ENCODE measurements at places on chromosomes 11 and 22. TPM values are rescaled to one million over a fixed set of nuclear protein-coding genes. Genes with fewer than 3 reads are reported as not detected.

The PIH1D2 gene
- 2.0 TPM for total RNA-seq

The DTX4 gene
- 43.7 TPM for total RNA-seq

The RFPL3 gene
- not detected for total RNA-seq

The ALKBH3 gene
- 33.5 TPM for total RNA-seq

The C22orf31 gene
- total RNA-seq = not detected

The FOLR1 gene
- total RNA-seq = not detected

The EFEMP2 gene
- 13.3 TPM for total RNA-seq

The ZPR1 gene
- total RNA-seq = 39.6 TPM

The RAB36 gene
- total RNA-seq = 5.9 TPM

The SYCE3 gene
- total RNA-seq = not detected

The MRGPRE gene
- not detected for total RNA-seq

The PKDREJ gene
- under 0.01 TPM for total RNA-seq

The OR56A1 gene
- total RNA-seq = under 0.01 TPM

The OR56B1 gene
- not detected for total RNA-seq

The C11orf86 gene
- not detected for total RNA-seq

The ALDH3B1 gene
- total RNA-seq = 0.94 TPM

The OLFML1 gene
- 1.1 TPM for total RNA-seq

The ACCS gene
- 7.6 TPM for total RNA-seq

The OR8G1 gene
- total RNA-seq = not detected

The VPREB1 gene
- total RNA-seq = not detected

The TIGD3 gene
- total RNA-seq = 4.5 TPM

The ISX gene
- not detected for total RNA-seq

The SPI1 gene
- total RNA-seq = 0.78 TPM

The CYP2D6 gene
- 1.7 TPM for total RNA-seq

The C11orf65 gene
- 0.62 TPM for total RNA-seq

The RIBC2 gene
- not detected for total RNA-seq

The WNT7B gene
- total RNA-seq = 6.6 TPM

The XPNPEP3 gene
- 6.4 TPM for total RNA-seq

The PAAF1 gene
- total RNA-seq = 12.6 TPM

The MIOX gene
- total RNA-seq = not detected

The MPZL2 gene
- 1.4 TPM for total RNA-seq

The TCN1 gene
- 1.2 TPM for total RNA-seq

The TBX1 gene
- total RNA-seq = 0.62 TPM

The OR5P2 gene
- not detected for total RNA-seq

The RAG2 gene
- not detected for total RNA-seq

The HOATZ gene
- not detected for total RNA-seq

The BACE1 gene
- total RNA-seq = 24.6 TPM

The CADM1 gene
- total RNA-seq = 248 TPM

The SPECC1L gene
- 49.0 TPM for total RNA-seq

The GAL3ST1 gene
- 0.94 TPM for total RNA-seq

The FGF19 gene
- total RNA-seq = not detected

The TESMIN gene
- total RNA-seq = 0.94 TPM

The KRTAP5-9 gene
- not detected for total RNA-seq

The EXPH5 gene
- total RNA-seq = 3.1 TPM

The KIF18A gene
- total RNA-seq = 4.5 TPM

The RAB39A gene
- total RNA-seq = 47.7 TPM

The NARS2 gene
- total RNA-seq = 33.4 TPM

The NTM gene
- total RNA-seq = 158 TPM

The DRG1 gene
- 63.0 TPM for total RNA-seq

The MPPED2 gene
- total RNA-seq = 70.5 TPM

The MMP10 gene
- total RNA-seq = not detected

The LZTR1 gene
- 49.3 TPM for total RNA-seq

The H19 gene
- 10.8 TPM for total RNA-seq

The MS4A4A gene
- 4.4 TPM for total RNA-seq

The CREBZF gene
- 117 TPM for total RNA-seq

The ZNF214 gene
- 17.9 TPM for total RNA-seq

The INPP5J gene
- total RNA-seq = 0.78 TPM
